Right lung (tissue), 10 donors: ENCODE measurements at places on chromosomes 2 and 18. TPM values are rescaled to one million over a fixed set of nuclear protein-coding genes. Genes with fewer than 3 reads are reported as not detected.

GRCh38 chr2:6845312-6845711 is 20.4 kb downstream of the CMPK2 start:
- DNase-seq: no peak

- DNase-seq: no peak
Measured at GRCh38 chr2:23449413-23449812, 64.4 kb downstream of the KLHL29 start.

GRCh38 chr2:104919127-104919526 is 65.2 kb downstream of the POU3F3 start:
- no peak for DNase-seq

The PIK3C3 gene
- polyA plus RNA-seq: 39.8 TPM

GRCh38 chr2:216113572-216113971 is 4.4 kb downstream of the XRCC5 start:
- DNase-seq: no peak

GRCh38 chr2:28667261-28667660 is 84.4 kb upstream of the PPP1CB start:
- DNase-seq: no peak
